ENCODE measurements at places on chromosomes 5 and 9.
A peak's percentile ranks its signal among the peaks of the same experiment; 100 is the strongest.

DNA sequence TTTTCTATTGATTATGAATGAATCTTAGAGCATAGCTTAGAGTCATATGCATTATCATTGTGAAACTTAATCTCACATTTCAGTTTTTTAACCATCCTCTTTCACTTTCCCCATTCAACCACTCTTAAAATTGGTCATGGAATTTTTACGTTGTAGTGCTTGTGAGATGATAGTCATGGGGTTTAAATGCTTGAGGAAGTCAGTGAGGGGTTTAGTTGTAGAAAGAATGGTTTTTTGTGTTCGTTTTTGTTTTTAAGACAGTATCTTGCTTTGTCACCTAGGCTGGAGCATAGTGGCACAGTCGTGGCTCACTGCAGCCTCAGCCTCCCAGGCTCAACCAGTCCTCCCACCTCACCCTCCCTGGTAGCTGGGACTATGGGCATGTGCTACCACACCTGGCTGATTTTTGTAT is 19.6 kb downstream of the UGCG start:
- no peak for DNase-seq

DNA sequence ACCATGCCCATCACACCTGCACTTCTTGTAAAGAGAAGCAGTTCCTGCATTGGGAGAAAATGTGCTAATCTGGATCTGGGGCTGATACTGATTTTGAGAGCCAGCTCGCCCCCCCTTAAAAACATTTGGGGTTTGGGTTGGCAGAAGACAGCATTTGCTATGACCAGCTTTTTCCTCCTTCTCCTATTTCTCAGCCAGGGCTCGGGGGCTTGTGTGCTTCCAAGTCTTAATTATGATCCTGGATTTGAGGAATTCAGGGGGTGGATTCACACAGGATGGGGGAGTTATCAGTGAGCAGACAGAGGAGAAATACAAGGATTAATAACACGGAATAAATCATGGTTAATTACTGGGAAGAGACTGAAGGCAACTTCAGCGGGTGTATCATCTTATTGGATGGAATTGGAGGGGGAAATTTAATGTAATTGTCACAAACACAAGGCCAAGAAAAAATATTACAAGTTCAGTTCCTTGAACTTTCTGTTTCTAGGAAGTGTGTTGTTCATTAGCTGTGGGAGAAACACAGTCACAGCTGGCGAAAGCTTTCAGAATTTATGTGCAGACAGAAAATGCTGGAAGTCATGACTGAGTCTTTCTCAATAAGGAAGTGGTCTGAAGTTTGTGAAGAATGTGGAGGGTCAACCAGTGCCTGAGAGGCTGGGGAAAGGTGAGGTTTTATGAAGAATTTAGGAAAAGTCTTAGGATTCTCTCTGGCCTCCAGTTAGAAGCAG is 15.3 kb downstream of the C9orf152 start:
- peak; percentile 83 for DNase-seq

DNA sequence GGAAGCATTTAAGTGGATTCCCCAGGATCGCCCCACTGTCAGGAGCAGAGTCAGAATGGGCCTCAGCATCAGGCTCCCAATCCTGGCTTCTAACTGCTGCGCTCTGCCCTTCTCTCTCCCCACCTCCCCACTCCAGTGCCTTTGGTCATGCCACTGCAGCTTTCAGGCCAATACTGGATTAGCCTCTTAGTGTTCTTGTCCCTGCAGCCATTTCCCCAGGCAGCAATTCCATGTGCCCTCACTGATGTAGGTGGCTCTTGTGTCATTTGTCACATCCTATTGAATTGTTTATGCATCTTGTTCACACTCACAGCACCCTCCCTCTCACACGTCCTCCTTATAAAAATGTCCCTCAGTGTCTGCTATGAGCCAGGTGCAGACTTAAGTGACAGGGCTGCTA is 544.2 kb upstream of the DAP start:
- DNase-seq: no peak

DNA sequence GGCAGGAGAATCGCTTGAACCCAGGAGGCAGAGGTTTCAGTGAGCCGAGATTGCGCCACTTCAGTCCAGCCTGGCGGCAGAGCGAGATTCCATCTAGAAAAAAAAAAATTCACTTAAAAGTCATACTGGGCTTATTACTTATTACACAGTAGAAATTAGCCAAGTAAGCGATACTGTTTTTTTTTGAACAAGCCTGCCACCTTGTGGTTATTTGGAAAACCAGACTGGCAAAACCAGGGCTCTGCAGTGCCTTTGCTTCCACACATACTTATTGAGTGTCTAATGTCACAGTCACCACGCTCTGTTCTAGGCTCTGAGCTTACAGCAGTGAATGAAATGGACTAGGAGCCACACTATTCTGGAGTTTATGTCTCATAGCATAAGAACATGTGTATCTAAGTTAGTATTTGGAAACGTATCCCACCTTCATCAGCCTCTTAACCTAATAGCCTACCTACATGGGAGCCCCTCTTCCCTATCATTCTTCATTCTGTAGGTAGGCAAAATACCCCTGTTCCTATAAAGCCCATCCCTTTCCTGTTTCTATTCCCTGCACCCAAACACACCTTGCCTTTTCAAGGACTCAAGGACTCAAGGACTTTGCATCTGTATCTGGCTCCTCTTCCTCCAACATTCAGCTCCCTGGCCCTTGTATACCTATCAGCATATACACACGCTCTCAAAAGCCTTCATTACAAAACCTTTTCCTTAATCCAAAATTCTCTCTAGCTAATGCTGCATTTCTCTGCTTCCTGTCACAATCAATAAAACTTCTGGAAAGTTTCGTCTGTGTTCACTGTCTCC is 13.9 kb upstream of the BASP1 start:
- peak; percentile 90 for DNase-seq

- DNase-seq: peak; percentile 42
Measured at GRCh38 chr5:137822158-137822764, 45.4 kb upstream of the MYOT start.

GRCh38 chr9:117714282-117714681 is 10.1 kb downstream of the TLR4 start:
- no peak for DNase-seq

DNA sequence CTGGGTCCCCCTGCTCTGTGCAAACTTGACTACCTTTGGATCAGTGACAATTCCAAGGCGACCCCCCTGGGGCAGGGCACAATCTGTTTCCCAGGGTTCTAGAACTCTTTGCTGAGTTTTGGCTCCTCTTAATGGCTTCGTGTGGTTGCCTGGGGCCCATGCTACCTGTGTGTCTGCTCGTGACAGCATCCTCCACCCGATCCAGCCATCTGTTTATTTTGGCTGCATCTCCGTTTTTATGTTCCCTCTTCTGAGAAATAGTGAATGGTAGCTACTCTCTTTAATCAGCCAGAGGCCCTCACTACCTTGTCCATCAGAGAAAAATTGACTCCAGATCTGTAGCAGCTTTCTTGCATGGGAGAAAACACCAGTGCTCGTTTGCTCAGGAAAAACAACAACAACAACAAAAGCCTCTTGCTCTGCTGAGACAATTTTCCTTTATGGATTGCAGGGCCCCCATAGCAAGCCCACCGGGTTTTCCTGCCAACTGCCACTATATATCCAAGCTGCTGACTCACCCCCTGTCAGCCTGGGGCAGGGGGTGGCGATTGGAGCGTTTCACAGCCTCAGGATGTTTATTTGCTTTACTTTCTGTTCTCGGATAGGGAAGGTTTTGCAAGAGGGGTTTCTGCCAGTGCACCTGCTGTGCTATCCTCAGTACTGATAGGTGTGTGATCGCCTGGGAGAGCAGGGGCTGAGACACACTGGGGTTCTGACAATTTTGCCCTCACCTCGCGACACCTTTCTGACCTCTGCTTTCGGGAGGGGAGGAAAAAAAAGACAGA is 607.8 kb downstream of the BNC2 start:
- no peak for DNase-seq

DNA sequence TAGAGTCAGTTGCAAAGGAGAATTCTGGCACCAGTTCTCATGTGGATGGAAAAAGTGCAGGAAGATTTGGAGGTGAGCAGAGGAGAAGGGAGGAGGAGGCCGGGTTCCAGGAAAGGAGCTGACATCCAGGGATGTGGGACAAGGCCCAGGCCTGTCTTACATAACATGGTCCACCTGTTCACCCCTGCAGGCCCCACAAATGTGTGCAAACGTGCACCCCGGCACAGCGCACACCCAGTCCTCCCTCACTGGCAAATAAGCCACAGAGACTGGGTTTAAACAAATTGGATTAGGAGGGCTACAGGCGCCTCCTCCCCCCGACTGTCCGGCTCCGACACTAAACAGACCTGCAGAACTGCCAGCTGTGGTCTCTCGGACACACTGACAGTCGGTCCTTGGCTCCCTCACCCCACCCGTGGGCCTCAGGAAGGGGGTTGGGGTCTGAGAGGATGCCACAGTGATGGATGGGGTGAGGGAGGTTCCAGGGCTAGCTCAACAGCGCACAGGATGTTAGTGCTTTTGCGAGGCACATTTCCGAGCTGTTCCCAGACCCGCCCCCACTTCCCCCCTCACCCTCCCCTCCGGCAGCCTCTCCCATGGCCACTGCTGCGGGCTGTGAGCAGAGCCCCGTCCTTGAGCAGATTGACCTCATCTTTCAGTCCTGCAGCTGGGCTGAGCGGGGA is 43.4 kb upstream of the IL17B start:
- DNase-seq: peak; percentile 82

- DNase-seq: no peak
Measured at GRCh38 chr9:105458404-105458803, 10.6 kb downstream of the FSD1L start.

DNA sequence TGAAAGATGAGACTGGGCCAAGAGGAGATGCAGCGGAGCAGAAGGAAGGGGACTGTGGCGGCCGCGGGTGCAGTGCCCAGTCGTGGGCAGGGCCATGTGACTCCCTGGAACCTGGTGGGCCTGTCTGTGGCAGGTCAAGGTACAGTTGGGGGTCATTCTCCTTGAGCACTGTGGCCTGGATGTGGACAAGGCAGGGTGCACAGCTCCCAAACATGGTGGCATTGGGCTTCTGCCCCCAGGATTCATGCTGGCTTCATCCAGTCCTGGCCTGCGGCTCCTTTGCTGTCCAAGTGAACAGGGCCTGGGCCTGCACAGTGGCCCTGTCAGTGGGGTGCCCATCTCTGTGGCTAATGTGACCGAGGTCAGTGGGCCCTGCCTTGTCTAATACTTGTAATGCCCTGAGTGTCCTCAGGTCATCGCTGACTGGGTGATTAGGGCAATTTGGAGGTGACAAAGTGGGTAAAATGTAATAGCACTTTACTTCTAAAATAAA is 39.9 kb downstream of the CEP72 start:
- DNase-seq: no peak
